Vagina (tissue), 2 donors: ENCODE measurements at places on chromosomes 3 and 15.

- no peak for DNase-seq
Measured at GRCh38 chr15:48577469-48577868, 68.0 kb downstream of the FBN1 start.

DNA sequence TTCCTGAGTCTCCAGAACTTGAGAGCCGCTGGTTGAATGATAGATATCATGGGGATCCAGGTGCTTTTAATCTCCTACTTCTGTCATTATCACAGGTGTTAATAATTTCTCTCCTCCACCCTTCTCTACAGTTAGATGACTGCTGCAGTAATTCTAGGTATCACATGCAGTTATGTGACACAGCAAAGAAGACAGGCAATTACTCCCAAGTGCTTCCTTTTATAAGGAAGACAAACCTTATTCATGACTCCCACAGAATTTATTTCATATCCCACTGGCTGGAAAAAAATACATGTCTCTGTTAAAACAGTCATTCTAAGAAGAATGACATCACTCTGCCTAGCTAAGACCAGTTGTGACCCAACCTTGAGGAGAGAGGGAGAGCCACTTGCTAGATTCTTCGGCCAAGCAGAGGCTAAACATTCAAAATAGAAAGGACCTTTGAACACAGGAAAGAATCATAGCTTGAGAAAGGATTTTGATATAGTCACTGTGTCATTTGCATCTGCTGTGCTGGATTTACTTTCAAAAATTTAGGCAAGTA lies 500.6 kb downstream of the SI start:
- no peak for DNase-seq

- no peak for DNase-seq
Measured at GRCh38 chr3:169822983-169823382, 10.3 kb upstream of the LRRC34 start.

- no peak for DNase-seq
Measured at GRCh38 chr3:111538681-111539083, 3.3 kb upstream of the CD96 start.

DNA sequence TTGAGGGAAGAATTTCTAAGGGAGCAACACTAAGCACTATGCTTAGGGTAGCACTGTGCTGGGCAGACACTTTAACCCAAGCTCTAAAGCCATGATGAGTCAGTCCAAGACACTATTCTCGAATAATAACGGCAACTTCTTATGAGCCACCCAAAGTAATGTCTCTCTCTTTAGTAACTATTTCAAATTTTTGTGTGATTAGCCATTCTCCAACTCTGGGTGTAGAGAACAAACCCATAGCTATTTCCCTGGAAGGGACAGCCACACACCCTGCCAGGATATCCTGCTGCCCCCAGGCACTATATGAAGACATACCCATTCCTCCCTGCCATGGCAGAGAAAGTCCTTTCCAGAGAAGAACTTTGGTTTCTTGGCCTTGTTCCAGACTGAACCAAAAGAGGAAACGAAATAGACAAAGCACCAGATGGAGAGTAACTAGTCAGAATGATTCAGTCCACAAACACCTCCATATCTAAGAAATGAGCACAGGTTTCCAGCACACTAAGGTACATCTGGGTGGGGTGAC lies 384.9 kb upstream of the THBS1 start:
- no peak for DNase-seq

- DNase-seq = no peak
Measured at GRCh38 chr15:40340740-40341400, at the start of gene CCDC9B. Gene CCDC9B, minus strand, starts transcription at chr15:40340939. Its CDS starts 120 bp downstream, at chr15:40340819.
